Endodermal cell (in vitro differentiated cells): ENCODE measurements at places on chromosomes 13 and 19. TPM values are rescaled to one million over a fixed set of nuclear protein-coding genes. Genes with fewer than 3 reads are reported as not detected.
A peak's percentile ranks its signal among the peaks of the same experiment; 100 is the strongest.

The CARM1 gene
- total RNA-seq = 80.6 and 81.8 TPM in 2 replicates

GRCh38 chr19:42274065-42274682, 5.1 kb downstream of the CIC start:
- no peak overlapping the region for H3K27ac ChIP-seq
- H3K4me1 ChIP-seq = peaks cover 6% of the 10 kb centered on the region
- H3K36me3 ChIP-seq = peaks cover 16% of the 10 kb centered on the region
- H3K4me3 ChIP-seq = no peak overlapping the region
- no peak for DNase-seq

- no peak overlapping the region for H3K4me3 ChIP-seq
- peaks cover 26% of the 10 kb centered on the region for H3K36me3 ChIP-seq
- no peak overlapping the region for H3K27ac ChIP-seq
- no peaks in the 10 kb centered on the region for H3K27me3 ChIP-seq
- H3K4me1 ChIP-seq = no peaks in the 10 kb centered on the region
Measured at GRCh38 chr19:32902448-32902847, 32.9 kb upstream of the SLC7A9 start.

DNA sequence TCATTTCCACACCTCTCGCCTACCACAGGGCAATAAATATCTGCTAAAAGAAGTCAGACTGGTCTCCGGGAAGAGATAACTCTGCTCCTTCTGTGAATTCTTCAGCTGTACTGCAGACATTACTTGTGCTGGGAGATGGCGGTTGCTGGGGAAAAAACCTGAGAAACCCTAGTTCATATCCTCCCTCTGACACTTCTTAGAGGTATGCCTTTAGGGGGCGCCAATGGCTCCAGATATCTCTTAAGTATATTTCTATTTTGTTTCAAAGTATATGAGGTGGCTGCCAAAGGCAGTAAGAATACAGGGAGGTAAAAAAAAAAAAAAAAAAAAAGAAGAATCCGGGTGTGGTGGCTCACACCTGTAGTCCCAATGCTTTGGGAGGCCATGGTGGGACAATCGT, 175.2 kb downstream of the PAN3 start:
- H3K36me3 ChIP-seq = no peaks in the 10 kb centered on the region
- no peaks in the 10 kb centered on the region for H3K27me3 ChIP-seq
- no peak overlapping the region for H3K4me3 ChIP-seq
- peaks cover 5% of the 10 kb centered on the region for H3K4me1 ChIP-seq

GRCh38 chr19:45901432-45901911, 941 bp downstream of the MYPOP start:
- peaks cover 19% of the 10 kb centered on the region for H3K36me3 ChIP-seq
- H3K27me3 ChIP-seq = no peaks in the 10 kb centered on the region
- H3K4me3 ChIP-seq = peak overlapping the region; percentile 95
- H3K27ac ChIP-seq = no peak overlapping the region
- peak; percentile 73 for DNase-seq
- no peaks in the 10 kb centered on the region for H3K4me1 ChIP-seq

GRCh38 chr19:41623360-41623759, 3.5 kb downstream of the CEACAM4 start:
- no peaks in the 10 kb centered on the region for H3K36me3 ChIP-seq
- H3K4me1 ChIP-seq = no peaks in the 10 kb centered on the region
- no peaks in the 10 kb centered on the region for H3K27me3 ChIP-seq
- H3K27ac ChIP-seq = no peak overlapping the region

- no peak for DNase-seq
- no peak overlapping the region for H3K4me3 ChIP-seq
- H3K4me1 ChIP-seq = peaks cover 6% of the 10 kb centered on the region
- H3K27me3 ChIP-seq = no peaks in the 10 kb centered on the region
- H3K36me3 ChIP-seq = peaks cover 2% of the 10 kb centered on the region
- no peak overlapping the region for H3K27ac ChIP-seq
Measured at GRCh38 chr13:79532576-79532975, 51.6 kb downstream of the NDFIP2 start.
